ENCODE measurements at places on chromosomes 1 and 21.

GRCh38 chr1:154736841-154737240 is 128.9 kb upstream of the ADAR start:
- DNase-seq = no peak

DNA sequence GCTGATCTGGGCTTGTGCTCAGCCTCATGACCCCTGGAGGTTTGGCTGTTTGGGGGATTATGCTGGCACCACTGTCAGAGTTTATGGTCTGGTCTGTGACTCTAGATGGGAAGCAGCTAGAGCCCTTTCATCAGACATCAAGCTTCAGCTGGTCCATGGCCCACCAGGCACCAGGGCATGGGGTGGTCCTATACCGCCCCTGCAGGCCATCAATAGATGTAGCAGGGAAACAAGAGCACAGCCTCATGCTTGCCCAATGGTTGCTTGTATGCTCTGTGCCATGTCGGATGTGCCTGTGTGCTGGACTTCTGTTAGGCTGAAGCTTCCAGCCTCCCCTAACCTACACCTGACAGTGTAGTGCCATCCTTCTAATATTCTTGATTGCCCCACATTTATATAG is 71.1 kb upstream of the CD34 start:
- DNase-seq = no peak

DNA sequence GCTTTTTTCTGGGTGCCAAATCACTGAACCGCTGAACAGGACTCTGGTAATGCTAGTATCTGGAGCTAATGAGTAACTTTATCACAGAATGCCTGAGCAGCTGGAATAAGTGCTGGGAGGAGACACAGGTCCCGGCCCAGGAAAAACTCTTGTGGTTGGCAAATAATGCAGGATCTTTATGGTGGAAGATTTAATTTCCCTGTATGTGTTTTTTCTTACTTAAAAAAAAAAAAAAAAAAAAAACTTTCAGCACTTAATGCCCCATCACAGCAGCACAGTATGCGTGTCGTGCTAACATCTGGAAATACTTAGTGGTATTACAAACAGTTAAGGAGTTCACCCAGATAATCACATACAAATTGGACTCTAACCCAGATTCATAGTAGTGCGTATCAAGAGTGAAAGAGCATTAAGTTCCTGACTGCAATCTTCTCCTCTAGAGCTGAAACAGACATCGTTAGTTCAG is 220.7 kb downstream of the TOMM20 start:
- DNase-seq = no peak

GRCh38 chr21:43373362-43374227 is 53.3 kb downstream of the SIK1 start:
- DNase-seq = no peak

DNA sequence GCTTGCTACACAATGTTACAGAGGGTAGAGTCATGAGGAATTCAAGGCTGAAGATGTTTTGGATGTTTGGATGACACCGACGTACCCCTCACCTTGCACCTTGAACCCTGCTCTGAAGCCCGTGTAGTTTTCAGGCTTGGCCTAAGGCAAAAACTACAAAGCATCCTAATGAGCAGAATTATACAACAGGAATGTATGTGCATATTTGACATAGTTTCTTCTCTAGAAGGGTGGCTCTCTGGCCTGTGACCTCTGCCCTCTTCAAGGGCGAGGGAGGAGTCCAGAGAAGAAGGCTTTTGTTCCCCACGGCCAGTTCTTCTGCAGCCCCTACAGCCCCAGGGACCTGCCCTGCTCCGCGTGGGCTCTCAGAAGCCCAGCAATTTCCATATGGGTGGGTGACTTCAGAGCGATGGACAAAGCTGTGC is 43.3 kb downstream of the L1TD1 start:
- DNase-seq = no peak

DNA sequence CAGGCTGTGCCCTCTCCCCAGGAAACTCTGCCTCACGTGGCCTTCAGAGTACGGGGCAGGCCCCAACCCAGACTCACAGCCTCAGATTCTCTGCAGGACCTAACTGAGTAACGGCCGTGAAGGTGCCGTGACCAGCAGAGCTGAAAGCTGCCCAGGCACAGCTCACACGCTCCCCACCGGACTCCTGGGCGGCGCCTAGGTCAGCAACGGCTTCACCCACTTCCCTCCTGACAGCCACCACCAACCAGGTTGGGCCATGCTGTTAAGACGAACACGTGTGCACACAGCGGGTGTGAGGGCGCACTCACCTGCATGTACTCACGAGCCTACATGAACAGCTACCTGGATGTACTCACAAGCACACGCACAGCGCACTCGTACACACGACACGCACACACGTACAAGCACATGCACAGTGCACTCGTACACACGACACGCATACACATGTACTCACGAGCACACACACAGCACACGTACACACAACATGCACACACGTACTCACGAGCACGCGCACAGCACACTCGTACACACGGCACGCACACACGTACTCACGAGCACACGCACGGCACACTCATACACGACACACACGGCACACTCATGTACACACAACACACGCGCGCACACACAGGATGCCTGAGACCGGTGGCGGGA is 8.7 kb upstream of the TNFRSF4 start:
- no peak for DNase-seq

DNA sequence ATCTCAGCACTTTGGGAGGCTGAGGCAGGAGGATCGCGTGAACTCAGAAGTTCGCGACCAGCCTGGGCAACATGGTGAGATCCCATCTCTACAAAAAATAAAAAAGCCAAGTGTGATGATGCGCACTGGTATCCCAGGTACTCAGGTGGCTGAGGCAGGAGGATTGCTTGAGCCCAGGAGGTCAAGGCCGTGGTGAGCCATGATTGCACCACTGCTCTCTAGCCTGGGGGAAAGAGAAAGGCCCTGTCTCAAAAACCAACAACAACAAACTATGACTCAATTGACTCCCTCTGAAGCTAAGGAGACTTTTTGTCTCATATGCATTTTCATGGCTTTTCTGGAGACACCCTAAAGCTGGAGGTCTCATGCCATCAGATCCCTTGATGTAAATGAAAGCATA is 118.8 kb downstream of the CCDC185 start:
- no peak for DNase-seq

- no peak for DNase-seq
Measured at GRCh38 chr1:156480411-156481192, 20.0 kb downstream of the MEF2D start.

DNA sequence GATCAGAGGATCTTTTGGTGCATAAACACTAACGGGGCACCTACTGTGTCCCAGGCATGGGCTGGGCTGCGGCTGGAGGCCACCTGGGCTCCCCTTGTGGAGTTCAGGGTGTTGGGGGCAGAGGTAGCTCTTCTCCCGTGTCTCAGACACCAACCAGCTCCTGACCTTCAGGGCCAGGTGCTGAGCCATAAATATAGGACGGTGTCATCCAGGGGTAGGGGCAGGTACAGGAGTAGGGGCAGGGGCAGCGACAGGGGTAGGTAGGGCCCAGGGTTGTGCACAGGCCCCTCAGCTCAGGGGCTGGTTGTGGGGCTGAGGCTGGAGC is 18.0 kb upstream of the LRRC3 start:
- no peak for DNase-seq

- DNase-seq = no peak
Measured at GRCh38 chr1:192598589-192598988, 23.0 kb downstream of the RGS1 start.

DNA sequence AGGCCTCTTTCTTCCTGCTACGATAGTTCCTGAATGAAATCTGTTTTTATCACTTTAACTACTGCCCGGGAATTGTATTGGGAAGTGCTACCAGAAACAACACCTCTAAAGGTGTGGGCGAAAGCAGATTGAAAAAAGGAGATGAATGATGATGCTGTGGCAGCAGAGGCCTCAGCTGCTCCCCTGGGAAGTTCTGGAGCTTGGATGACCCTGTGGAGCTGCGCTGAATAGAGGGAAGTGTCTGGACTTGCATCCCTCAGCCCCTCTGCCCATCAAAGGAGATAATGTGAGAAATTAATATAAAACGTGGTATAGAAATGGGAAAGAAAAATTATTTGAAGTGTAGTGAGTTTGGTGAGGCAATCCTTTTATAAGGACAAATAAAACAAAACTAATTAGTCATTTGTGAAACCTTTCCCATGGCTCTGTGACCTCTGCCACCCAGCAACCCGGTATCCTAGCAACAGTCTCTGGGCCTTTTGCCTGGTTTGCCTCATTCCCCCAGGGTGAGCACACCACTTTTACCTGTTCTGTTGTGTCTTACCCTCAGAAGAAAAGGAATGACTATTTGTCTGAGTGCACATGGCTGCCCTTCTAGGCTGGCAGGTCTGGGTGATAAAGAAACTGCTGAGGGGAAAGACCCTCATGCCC is 21.3 kb downstream of the OVAAL start:
- DNase-seq = no peak

Measured in iPS DF 19.7 (cell line).